ENCODE measurements at places on chromosomes 16 and 17. TPM values are rescaled to one million over a fixed set of nuclear protein-coding genes. Genes with fewer than 3 reads are reported as not detected.

DNA sequence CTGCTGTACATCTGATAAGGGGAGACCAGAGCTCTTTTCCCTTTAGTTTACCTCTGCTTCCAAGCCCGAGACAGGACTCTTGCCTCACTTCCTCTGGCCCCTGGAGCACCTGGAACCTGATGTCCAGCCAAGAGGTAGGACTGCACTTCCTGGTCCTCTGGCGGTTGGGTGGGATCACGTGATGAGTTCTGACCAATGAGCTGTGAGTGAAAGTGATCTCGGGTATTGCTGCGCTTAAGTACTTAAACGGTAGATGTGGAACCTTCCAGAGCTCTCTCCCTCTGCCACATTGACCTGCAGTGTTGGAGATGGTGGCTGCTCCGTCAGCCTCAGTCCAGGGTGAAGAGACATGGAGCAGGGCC is 67.0 kb downstream of the SMPD3 start:
- peaks cover 20% of the 10 kb centered on the region for H3K4me1 ChIP-seq
- H3K27me3 ChIP-seq: peaks cover 19% of the 10 kb centered on the region
- H3K4me3 ChIP-seq: no peak overlapping the region
- no peak for DNase-seq
- no peak overlapping the region for H3K27ac ChIP-seq
- no peaks in the 10 kb centered on the region for H3K36me3 ChIP-seq

- no peaks in the 10 kb centered on the region for H3K36me3 ChIP-seq
- H3K4me1 ChIP-seq: peaks cover 17% of the 10 kb centered on the region
- H3K27ac ChIP-seq: no peak overlapping the region
- no peaks in the 10 kb centered on the region for H3K27me3 ChIP-seq
- H3K4me3 ChIP-seq: no peak overlapping the region
Measured at GRCh38 chr17:9290226-9290613, 268.9 kb downstream of the NTN1 start.

DNA sequence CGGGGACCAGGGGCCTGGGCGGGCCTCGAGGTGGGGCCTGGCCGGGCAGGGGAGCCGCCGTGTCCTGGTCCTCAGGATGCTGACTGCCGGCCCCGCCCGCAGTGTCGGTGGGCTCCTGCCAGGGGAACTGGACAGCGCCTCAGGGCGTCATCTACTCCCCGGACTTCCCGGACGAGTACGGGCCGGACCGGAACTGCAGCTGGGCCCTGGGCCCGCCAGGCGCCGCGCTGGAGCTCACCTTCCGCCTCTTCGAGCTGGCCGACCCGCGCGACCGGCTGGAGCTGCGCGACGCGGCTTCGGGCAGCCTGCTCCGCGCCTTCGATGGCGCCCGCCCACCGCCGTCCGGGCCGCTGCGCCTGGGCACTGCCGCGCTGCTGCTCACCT is 2.3 kb upstream of the PAQR4 start:
- peaks cover 44% of the 10 kb centered on the region for H3K4me1 ChIP-seq
- H3K27ac ChIP-seq: no peak overlapping the region
- H3K36me3 ChIP-seq: peaks cover 12% of the 10 kb centered on the region
- H3K27me3 ChIP-seq: peaks cover 39% of the 10 kb centered on the region

- no peak overlapping the region for H3K27ac ChIP-seq
- no peak overlapping the region for H3K4me3 ChIP-seq
- H3K27me3 ChIP-seq: peaks cover 4% of the 10 kb centered on the region
- no peaks in the 10 kb centered on the region for H3K4me1 ChIP-seq
Measured at GRCh38 chr16:72216767-72217166, 44.8 kb upstream of the PMFBP1 start.

GRCh38 chr17:1630662-1631061 is 2.0 kb upstream of the SLC43A2 start:
- H3K36me3 ChIP-seq: no peaks in the 10 kb centered on the region
- no peak overlapping the region for H3K27ac ChIP-seq
- H3K27me3 ChIP-seq: peaks cover 34% of the 10 kb centered on the region
- H3K4me1 ChIP-seq: peaks cover 17% of the 10 kb centered on the region

DNA sequence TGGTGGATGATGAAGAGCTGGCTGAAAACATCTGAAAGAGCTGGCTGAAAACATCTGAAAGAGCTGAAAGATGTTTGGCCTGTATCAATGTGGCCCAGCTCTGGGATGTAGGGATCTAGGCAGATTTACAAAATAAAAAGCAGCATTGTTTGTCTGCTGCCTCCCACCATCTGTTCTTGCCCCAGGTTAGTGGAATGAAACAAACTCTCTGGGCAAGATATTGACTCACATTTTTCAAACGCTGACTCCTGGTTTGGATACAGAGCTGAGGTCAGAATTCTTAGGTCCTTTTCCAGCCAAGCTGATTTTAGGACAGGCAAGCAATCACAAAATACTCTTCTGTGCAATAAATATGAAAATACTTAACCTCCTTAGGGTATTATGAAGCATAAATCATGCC is 139.0 kb downstream of the STX8 start:
- DNase-seq: no peak
- no peak overlapping the region for H3K4me3 ChIP-seq
- peaks cover 20% of the 10 kb centered on the region for H3K4me1 ChIP-seq
- H3K27me3 ChIP-seq: no peaks in the 10 kb centered on the region
- H3K36me3 ChIP-seq: peaks cover 6% of the 10 kb centered on the region
- no peak overlapping the region for H3K27ac ChIP-seq

GRCh38 chr16:17331991-17332390 is 138.8 kb downstream of the XYLT1 start:
- H3K36me3 ChIP-seq: no peaks in the 10 kb centered on the region
- no peak overlapping the region for H3K4me3 ChIP-seq
- H3K27ac ChIP-seq: no peak overlapping the region
- no peak for DNase-seq

The APOH gene
- not detected for total RNA-seq

All from activated CD4-positive, alpha-beta memory T cell treated with anti-CD3 and anti-CD28 coated beads, Interleukin-2, amount 10 ng/mL, durations not matched to agents 7 days and 5 days (primary cell).